ENCODE measurements at places on chromosomes 1 and 21.

GRCh38 chr1:19311503-19311930 is 427 bp downstream of the AKR7A2 start:
- peak; percentile 20 for DNase-seq

DNA sequence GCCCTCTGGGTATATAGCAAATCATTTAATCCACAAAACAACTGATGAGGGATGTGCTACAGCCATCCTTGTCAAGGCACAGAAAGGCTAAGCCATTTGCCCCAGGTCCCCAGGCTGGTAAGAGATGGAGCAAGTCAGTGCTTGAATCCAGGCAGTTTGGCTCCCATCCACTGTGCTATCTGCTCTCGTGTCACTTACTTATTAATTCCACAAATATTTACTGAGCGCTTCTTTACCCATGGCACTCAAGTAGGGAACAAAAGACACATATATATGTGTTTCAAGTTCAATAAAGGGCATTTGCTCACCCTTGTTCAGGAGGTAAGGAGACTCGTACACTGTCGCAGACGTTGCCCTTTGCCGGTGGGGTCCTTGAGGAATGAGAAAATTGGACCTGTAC is 38.6 kb upstream of the MPZL1 start:
- DNase-seq = no peak

- no peak for DNase-seq
These were observed 171.7 kb downstream of the PRDM16 start for GRCh38 chr1:3240524-3241235.

DNA sequence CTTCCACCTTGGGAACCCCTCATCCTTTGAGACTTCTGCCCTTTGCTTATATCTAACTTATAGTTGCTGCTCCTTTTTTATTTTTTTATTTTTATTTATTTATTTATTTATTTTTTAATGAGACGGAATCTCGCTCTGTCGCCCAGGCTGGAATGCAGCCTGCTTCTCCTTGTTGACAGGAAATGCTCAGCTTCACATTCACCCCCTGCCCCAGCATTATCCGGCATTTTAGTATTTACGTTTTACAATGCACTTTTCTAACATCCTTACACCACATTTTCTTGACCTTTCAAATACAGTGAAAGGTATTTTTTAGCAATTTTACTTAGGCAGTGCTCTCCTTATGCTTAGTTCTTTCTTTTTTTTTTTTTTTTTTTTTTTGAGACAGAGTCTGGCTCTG is 14.9 kb downstream of the CXADR start:
- DNase-seq = no peak

- DNase-seq = no peak
These were observed 79.3 kb downstream of the LHX4 start for GRCh38 chr1:180309338-180309737.

DNA sequence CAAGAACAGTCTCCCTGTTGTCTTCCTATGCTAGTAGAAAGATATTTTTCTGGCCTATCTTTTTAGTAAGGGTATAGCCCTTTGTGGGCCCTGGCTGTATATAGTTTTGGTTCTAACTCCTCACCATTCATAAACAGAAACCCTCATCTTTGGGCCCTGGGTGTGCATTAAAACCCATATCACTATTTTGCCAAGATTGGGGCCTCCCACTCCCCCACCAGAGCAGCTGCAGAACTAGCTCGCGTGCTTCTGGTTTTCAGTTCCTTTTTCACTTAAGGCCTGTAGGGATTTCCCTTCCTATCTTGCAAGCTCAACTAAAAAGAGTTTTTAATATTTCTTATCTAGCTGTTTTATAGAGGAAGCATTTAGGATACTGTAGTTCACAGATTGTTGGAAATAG is 106.4 kb downstream of the RGL1 start:
- no peak for DNase-seq

- DNase-seq = peak; percentile 40
These were observed 143.0 kb downstream of the ELAVL4 start for GRCh38 chr1:50251702-50252101.

- DNase-seq = no peak
These were observed 6.8 kb downstream of the MEF2D start for GRCh38 chr1:156493742-156494141.

DNA sequence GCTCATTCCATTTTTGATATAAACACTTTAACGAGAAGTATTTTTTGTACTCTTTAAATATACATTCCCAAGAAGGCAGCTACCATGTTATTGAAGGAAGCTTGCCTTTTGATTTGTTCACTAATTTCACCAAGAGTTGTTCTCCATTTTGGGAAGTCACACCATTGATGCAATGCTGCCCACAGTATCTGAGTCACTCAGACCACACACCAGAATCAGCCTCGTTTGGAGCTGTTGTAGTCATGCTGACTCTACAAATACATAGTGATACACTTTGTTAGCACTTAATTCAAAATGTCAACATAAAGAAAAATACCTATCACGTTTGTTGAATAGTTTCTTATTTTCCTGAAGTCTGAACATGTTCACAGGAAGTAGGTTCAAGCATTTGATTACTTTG is 78.7 kb downstream of the PAPPA2 start:
- DNase-seq = no peak

- DNase-seq = peak; percentile 47
These were observed 9.0 kb upstream of the CSF1 start for GRCh38 chr1:109901524-109902145.

- no peak for DNase-seq
These were observed 11.7 kb downstream of the HMGN2 start for GRCh38 chr1:26483980-26484379.

DNA sequence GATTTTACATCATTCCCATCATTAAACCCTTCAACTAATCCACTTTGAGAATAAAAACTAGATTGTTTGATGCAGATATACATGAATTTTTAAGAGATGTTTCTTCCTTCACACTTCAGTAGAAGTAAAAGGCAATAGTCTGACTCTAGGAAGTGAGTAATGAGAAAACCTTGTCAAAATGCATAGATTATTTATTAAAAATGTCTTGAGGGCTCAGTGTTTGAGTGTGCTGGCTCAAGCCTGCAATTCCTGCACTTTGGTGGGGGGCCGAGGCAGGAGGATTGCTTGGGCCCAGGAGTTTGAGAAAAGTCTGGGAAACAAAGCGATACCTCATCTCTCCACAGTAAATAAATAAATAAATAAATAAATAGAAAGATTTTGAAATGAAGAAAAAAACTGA is 177.1 kb downstream of the NEGR1 start:
- DNase-seq = no peak

DNA sequence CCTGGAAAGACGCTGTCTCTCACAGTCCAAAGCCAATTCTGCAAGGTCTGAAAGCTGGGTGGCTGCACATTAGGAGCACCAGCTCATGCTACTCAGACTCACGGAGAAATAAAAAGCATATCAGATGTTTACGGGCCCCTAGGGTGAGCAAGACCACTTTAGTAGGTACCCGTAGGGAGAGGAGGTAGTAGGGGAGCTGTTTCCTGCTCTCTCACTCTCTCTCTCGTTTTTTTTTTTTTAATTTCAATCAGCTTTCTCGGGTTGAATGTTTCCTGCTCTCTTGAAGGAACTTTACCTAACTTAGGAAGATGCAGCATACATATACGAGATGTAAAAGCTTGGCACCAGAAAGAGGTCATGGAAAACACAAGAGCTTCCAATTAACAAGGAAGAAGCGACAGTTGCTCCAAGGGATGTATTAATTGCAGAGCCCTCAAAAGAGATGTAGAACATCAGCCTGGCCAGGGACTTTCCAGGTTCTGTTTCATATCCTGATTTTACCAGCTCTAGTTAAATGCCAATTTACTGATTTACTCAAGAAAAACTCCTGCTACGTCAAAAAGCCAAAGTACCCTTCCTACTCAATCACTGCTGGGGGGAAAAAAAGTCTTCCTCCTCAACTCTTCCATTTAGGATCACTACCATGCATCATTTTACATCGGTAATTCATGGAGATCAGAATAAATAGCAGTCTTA is 3.1 kb downstream of the LORICRIN start:
- DNase-seq = no peak

DNA sequence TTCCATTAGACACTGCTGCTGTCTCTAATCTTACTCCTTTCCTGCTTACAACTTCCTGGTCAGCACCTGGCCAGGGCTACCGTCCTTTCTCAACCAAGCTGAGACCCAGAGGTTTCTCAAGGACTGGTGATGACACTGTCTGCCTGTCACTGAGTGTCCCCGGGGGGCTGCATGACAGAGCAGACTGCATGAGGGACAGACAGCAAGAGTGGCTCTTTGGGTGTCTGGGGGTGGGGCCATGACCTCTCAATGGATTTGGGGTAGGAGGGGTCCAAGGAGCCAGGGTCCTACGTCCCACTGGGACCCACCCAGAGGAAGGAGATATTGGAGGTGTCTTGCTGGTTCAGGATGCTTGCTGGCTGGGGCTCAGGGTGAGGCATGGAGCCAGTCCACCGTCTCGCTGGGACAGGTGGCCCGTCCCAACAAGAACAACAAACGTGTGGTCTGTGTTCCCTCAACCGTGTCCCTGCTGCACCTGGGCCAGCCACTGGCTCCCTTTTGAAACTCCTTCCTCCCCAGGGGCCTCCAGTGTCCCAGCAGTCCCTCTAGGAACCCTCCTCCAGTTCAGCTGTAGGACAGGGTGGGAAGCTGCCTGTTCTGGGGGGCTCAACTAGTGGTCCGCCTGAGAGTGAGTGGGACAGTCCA is 344.6 kb upstream of the AJAP1 start:
- DNase-seq = no peak

GRCh38 chr1:50976111-50976889 is 6.3 kb downstream of the CDKN2C start:
- DNase-seq = peak; percentile 21

DNA sequence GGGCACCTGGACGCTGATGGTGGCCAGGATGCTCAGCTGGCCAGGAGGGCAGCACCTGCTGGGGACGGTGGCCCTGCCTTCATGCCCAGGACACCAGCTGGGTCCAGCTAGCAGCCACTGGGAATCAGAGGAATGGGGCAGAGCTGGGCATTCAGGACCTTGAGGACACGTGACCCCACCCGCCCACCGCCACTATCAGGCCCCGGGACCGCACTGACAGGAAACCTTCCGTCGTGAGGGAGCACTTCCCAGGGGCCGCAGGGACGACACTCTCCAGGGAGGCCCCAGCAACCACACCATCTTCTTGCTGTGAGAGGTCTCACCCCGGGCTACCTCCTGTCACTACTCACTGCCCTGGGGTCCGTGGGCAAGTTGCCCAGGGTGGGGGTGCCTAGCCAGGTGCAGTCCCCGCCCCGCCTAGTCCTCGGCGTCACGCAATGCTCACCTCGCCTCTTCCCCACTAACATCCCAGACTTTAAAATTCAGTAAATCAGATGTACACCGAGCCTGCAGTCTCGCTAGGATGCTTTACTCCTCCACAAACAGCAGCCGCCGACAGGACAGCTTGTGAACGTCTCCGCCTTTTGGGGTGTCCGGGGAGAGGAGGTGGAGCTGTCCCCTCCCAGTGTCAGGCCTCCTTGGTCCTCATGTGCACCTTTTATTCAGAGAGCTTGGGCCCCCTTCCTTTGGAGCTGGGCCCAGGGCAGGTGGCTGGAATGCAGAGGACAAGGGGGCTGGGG is 4.9 kb downstream of the VWA1 start:
- DNase-seq = no peak

DNA sequence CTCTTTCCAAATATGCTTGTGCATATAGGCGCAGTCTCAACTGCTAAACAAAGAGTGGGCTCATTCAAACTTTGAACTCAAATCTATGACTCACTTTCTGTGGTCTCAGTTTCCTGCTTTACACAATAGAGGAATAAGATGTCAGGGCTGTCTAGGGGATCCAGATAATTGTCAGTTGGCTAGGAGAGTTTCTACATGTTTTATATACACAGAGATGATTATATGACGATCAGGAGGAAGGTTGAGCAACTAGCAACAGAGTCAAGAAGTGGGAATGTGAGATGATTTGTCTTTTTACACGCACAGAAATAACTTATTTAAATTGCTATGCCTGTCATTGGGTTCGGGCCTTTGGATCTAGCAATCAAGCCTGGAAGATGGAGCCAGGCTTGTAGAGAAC is 299.4 kb upstream of the LYPLAL1 start:
- DNase-seq = no peak

DNA sequence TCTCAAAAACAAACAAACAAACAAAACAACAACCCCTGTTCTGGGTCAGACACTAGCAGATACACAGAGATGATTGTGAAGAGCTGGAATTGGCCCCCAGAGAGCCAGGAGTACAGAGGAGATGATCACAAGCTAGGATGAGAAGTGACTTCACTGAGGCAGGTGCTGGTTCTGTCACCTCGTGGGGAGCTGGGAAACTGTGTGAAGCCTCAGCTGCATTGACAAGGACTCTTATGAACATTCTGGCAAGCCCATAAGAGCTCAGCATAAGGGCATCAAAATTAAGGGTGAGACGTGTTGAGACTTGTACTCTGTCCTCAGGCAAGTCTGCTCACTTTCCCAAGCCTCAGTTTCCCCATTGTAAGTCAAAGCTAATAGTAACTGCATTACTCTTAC is 14.7 kb upstream of the PTP4A2 start:
- no peak for DNase-seq

- DNase-seq = no peak
These were observed 7.0 kb upstream of the CD58 start for GRCh38 chr1:116577759-116578314.

- DNase-seq = no peak
These were observed 243.7 kb downstream of the NPHP4 start for GRCh38 chr1:5748286-5749225.

GRCh38 chr1:30518696-30519095 is 204.7 kb downstream of the MATN1 start:
- no peak for DNase-seq

DNA sequence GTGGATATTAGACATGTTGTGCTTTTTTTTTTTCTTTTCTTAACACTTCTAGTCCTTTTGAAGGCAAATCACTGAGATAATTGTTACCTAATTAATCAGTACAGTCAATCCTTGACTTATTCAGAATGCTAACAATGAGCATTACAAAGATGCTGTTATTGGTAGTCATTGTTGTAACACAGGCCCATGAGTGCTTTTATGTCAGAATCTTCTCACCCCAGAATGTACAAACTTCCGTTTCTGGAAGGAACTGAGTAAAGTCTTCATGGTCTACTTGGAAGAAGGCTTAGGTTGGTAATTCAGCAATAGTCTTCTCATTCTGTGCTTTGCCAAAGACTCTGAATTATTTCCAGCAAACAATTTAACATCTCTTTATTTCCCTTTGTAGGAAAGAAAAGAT is 3.1 kb downstream of the KCNK1 start:
- DNase-seq = no peak

GRCh38 chr1:156696755-156697154 is 8.6 kb downstream of the CRABP2 start:
- no peak for DNase-seq

All from BE2C (cell line).